ENCODE measurements at places on chromosomes 11 and 22. TPM values are rescaled to one million over a fixed set of nuclear protein-coding genes. Genes with fewer than 3 reads are reported as not detected.

DNA sequence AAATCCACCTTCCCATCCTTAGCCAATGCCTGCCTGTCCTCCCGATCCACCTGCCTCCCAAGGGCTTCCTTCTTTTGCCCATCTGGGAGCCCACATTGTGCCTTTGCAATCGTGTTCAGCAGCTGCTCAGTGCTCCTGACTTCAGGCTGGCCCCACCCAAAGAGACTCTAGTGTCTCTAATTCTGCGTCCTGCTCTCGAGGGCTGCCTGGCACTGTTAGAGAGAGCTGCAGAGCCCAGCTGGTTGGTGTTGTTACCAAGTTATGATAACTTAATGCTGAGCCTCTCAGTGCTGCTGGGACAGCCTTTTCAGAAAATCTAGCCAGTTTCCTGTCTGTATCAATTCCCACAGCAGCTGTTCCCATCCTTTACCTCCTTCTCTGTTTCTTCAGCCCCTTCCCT is 69.1 kb downstream of the MICAL2 start:
- no peaks in the 10 kb centered on the region for H3K27me3 ChIP-seq
- H3K4me3 ChIP-seq = no peak overlapping the region
- H3K36me3 ChIP-seq = no peaks in the 10 kb centered on the region
- no peak for DNase-seq

- H3K27me3 ChIP-seq = no peaks in the 10 kb centered on the region
- H3K4me3 ChIP-seq = no peak overlapping the region
- no peak for DNase-seq
- H3K27ac ChIP-seq = no peak overlapping the region
These were observed 19.4 kb downstream of the RSPH14 start for GRCh38 chr22:23122216-23122957.

SLCO2B1 gene
- 19.8 TPM for polyA plus RNA-seq

DNA sequence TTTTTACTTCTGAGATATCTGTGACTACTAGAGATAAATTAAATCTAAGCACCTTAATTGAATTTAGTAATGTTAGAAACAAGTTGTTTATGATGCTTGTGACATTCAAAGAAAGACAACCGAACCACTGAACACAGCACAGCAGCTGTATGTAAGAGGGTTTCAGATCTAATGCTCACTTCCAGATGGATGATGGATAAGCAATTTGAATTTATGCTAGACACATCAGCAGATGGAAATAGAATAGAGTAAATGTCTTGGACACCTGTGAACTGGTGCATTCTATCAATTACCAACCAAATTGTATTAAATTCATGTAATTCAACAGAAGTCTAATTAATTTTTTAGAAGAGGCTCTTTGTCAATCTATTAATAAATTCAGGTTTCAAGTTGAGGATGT is 306.3 kb downstream of the CNTN5 start:
- no peak for DNase-seq
- H3K36me3 ChIP-seq = no peaks in the 10 kb centered on the region
- no peaks in the 10 kb centered on the region for H3K4me1 ChIP-seq

- peaks cover 33% of the 10 kb centered on the region for H3K36me3 ChIP-seq
- H3K27ac ChIP-seq = no peak overlapping the region
- DNase-seq = no peak
- no peak overlapping the region for H3K4me3 ChIP-seq
These were observed 12.4 kb downstream of the CYB561A3 start for GRCh38 chr11:61349189-61349751.

DNA sequence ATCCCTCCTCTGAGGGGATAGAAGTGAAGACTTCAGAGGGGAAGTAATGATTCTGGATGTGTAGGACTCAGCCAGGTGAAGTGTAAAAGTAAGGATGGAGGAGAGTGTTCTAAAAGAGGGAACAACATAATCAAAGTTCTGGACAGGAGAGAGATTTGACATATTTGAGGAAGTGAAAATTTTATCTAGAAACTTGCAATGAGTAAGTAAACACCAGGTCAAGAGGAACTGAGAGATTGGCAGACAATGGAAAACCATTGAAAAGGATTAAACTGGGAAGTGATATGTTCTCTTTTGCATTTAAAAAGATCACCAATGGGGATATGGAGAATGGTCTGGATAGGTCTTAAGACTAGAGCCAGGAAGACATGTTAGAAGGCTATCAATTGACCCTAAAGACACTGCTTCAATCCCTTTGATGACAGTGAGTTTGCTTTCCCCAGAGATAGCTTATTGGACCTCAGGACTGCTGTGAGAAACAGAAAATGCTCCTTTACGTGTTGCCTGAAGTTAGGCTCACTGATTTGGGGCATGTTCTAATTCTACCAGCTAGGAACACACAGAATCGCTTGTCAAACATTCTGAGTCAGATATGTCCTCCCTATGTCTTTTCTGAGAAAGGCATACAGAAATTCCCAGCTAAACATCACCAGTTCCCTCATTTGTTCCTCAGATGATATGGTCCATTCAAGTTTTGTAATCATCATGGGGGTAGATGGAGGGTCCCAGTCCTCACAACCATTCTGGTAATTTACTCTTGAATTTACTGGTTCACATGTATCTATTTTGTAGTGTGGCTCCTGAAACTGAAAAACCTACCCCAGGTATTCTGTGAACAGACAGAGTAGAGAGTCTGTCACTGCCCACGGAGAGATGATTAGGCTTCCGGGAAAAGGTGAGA is 144.9 kb downstream of the MAML2 start:
- H3K4me3 ChIP-seq = no peak overlapping the region
- DNase-seq = no peak
- H3K4me1 ChIP-seq = peaks cover 21% of the 10 kb centered on the region

GGTLC3 gene
- polyA plus RNA-seq = 0.22 TPM

MS4A1 gene
- polyA plus RNA-seq = not detected

DNA sequence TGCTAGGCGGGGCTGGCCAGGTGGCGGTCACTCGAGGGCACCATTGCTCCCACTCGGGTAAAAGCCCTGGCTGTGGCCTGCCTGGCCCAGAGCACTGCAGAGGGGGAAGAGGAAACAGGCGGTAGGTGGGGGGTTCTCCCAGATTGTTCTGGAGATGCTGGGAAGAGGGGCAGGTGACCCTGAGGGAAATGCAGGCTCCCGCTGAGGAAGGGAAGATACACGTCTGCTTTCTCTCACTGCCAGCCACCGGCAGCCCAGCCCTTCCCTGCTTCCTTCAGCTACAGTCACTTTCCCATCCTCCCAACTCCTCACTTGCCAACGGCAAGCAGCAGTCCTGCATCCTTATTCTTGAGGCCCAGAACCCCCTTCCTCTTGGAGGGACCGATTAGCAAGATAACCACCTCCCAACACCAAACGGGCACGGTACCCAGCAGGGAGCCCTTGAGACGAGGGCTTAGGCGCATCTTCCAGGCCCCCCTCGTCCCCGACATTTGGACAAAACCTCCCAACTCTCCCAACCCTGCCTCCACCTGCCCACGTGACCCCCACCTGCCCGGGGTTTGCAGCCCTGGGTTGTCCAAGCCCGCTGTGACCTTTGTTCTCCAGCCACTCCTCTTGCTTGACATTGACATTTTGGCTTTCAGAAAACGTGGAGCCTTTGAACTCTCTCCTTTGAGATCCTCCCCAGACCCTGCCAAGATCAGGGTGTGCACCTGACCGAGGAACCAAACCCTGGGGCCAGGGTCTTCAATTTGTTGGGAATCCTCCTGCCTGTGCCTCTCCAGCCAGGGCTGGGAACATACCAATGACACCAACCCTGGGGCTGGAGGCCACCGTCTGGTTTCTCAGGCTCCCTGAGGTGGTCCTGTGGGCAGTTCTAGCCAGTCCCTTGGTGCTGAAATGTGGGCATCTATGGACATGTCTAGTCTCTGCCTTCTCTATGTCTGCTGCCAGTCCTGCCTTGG is 48.8 kb upstream of the TTLL12 start:
- no peak overlapping the region for H3K4me3 ChIP-seq
- DNase-seq = no peak
- no peaks in the 10 kb centered on the region for H3K36me3 ChIP-seq

DNA sequence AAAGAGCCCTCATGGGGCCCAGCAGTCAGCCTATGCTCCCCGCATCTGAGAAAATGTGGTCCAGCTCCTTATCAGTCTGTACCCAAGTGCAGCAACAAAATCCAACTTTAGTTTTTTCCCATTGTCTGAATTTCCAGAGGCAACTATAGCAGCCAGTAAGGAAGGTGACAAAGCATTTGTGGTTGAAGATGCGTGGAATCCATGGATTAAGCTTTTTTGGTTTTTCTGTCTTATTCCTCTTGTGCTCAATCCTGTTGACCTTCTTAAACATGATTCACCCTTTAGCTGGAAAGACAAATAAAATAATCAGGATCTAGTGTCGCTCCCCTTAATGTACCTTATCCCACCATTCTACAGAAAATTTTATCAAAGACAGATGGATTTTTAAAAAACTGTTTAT is 14.3 kb downstream of the GDPD4 start:
- no peaks in the 10 kb centered on the region for H3K36me3 ChIP-seq
- DNase-seq = no peak
- H3K4me1 ChIP-seq = no peaks in the 10 kb centered on the region
- H3K27ac ChIP-seq = no peak overlapping the region

DNA sequence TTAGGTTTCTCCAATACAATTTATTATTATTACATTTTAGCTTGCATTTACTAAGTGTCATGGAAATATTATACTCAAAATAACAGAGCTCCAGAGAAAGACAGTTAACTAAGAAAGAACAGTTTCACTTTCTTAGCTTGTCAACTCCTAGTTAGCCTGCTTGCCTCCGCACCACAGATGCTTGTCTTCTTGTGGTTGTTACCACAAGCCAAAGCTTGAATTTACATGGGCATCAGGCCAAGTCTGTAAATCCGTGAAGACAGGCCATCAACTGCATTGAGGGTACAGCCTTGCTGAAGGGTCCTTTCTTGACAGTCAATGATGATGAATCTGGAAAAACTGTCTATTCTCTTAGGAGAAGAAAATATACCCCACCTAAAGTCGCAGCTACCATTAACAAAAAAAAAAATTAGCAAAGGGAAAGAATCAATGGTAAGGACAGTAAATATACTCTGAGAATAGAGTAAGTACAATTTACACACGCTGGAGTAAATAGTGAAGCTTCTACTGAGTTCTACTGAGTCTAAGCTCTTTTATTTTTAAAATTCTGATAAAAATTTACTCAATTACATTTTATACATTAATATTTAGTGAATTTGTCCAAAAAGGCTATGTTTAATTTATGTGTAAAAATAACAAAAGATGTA is 15.6 kb upstream of the DENND5A start:
- no peaks in the 10 kb centered on the region for H3K4me1 ChIP-seq
- no peak overlapping the region for H3K4me3 ChIP-seq
- H3K36me3 ChIP-seq = 0 out of 3 replicates have a peak, but pooled peaks cover 7% of the 10 kb centered on the region
- H3K27ac ChIP-seq = no peak overlapping the region

DNA sequence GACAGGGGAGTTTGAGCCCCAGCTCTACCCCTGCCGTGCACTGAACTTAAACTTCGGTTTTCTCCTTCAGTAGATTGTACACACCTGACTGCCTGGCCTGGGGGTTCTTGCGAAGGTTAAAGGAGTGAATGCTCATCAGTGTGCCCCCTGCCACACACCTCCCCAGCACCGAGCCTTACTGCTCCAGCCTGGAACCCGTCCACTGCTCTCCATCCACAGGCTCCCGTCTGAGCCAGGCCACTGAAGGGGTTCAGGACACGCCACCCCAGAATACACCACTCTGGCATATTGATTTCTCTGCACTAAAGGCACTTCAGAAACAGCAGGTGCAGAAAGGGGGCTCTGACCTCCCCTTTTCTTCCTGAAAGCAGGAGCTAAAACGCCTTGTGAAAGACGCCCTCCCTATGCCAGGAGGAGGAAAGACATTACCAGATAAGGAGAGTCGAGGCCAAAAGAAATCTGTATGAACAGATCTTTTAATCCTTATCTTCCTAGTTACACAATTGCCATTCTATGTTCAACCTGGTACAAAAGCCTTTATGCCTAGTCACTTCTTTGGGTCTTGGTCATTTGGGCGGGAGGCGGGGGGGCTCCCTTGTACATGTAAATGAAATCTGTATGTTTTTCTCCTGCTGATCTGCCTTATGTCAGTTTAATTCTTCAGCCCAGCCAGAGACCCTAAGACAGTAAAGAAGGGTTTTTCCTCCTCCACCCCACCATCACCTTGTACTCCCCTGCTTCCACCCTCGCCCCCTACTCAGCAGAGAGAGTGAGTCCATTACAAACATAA is 1.9 kb upstream of the SSTR3 start:
- H3K36me3 ChIP-seq = no peaks in the 10 kb centered on the region
- peaks cover 33% of the 10 kb centered on the region for H3K27me3 ChIP-seq
- DNase-seq = no peak
- no peak overlapping the region for H3K27ac ChIP-seq
- H3K4me1 ChIP-seq = peaks cover 28% of the 10 kb centered on the region
- no peak overlapping the region for H3K4me3 ChIP-seq

- no peaks in the 10 kb centered on the region for H3K27me3 ChIP-seq
- H3K4me1 ChIP-seq = peaks cover 34% of the 10 kb centered on the region
- H3K36me3 ChIP-seq = peaks cover 8% of the 10 kb centered on the region
These were observed 540 bp downstream of the MEN1 start for GRCh38 chr11:64809781-64810241.

GRCh38 chr11:66579017-66579606 is 10.7 kb upstream of the CTSF start:
- peaks cover 3% of the 10 kb centered on the region for H3K27me3 ChIP-seq
- H3K4me3 ChIP-seq = no peak overlapping the region
- DNase-seq = peak; percentile 52
- H3K27ac ChIP-seq = no peak overlapping the region
- peaks cover 18% of the 10 kb centered on the region for H3K4me1 ChIP-seq

- no peaks in the 10 kb centered on the region for H3K4me1 ChIP-seq
- H3K27me3 ChIP-seq = no peaks in the 10 kb centered on the region
- DNase-seq = peak; percentile 10
- H3K27ac ChIP-seq = no peak overlapping the region
- H3K4me3 ChIP-seq = no peak overlapping the region
These were observed 102.4 kb upstream of the FSHB start for GRCh38 chr11:30128269-30128932.
